T-helper 17 cell (primary cell): ENCODE measurements at places on chromosomes 4 and X.

GRCh38 chr4:159107203-159107925 lies 4.5 kb downstream of the RAPGEF2 start:
- DNase-seq, result no peak

DNA sequence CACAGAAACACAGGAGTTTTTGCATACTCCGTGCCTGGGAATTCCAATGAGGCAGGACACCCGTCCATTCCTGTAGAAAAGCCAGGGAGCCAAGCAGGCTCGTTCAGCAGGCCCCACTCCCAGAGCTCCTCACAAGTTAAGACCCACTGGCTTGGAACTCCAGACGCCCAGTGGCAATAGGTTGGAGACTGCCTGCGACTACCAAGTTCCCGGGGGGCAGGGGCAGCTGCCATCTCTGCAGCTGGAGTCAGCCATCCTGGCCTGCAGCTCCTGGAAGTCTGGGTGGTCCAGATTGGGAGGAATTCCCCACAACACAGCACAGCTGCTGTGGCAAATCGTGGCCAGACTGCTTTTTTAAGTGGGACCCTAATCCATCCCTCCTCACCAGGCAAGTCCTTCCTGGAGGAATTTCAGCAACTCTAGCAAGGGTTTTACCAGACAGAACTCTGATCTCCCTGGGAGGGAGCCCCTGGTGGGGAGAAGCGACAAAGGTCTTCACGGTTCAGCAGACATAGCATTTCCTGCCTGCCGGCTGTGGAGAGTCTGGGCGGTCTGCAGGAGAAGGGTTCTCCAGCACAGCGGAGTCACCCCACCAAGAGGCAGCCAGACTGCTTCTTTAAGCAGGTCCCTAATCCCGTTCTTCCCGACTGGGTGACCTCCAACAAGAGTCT lies 231.9 kb downstream of the STPG2 start:
- DNase-seq, result no peak

DNA sequence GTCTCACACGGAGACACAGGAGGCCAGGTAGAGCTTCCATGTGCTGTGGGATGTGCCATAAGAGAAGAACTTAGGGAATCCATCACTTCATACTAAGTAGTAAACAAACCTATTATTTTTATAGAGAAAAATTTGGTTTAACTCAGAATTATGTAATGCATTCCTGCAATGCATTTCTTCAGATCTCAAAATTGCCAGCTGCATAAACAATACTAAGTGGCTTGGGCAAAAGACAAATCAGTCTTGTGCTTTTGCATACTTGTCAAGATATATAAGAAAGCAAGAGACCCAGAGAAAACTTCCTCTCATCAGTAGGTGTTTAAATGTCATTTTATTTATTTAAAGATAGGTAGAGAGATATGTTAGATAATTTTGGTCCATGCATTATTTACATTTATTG lies 382.1 kb upstream of the CTSO start:
- DNase-seq, result no peak

- no peak for DNase-seq
Measured at GRCh38 chrX:14676431-14676830, 147.1 kb downstream of the GLRA2 start.

DNA sequence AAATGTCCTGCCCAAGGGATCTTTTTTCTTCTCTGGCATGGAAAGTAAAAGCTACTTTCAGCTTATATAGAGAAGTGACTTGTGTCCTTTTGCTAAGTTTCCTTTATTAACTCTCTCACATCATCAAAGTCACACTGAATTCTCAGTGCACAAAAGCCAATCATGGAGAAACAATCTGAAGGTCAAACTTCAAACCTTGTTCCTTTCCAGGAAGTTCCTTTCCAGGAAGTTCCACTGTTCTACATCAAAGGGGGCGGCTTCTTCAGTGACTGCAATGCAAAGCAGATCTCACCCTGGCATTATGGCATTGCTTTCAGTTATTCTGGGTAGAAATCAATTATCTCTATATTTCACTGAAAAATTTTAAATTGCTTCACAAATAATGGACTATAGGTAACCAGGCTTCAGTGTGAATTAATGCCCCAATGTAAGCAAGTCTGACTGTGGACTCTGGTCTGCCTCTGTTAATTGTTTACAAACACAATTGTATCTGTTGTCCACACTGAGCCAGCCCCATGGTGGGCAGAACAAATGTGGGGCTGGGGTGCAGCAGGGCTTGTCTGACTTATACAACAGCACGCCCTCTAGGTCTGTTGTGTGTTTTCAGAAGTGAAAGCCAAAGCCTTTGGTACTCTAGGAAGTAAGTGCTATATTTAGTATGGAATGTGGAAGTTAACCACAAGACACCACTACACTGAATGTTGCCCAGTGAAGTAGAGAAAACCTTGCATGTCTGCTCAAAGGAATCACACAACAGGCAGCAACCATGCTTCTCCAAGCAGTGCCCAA lies 98.8 kb downstream of the CDS1 start:
- DNase-seq, result no peak

GRCh38 chr4:53185869-53186585 lies 179.8 kb downstream of the SCFD2 start:
- no peak for DNase-seq

- DNase-seq, result no peak
Measured at GRCh38 chr4:108466936-108467902, 153.2 kb upstream of the RPL34 start.

DNA sequence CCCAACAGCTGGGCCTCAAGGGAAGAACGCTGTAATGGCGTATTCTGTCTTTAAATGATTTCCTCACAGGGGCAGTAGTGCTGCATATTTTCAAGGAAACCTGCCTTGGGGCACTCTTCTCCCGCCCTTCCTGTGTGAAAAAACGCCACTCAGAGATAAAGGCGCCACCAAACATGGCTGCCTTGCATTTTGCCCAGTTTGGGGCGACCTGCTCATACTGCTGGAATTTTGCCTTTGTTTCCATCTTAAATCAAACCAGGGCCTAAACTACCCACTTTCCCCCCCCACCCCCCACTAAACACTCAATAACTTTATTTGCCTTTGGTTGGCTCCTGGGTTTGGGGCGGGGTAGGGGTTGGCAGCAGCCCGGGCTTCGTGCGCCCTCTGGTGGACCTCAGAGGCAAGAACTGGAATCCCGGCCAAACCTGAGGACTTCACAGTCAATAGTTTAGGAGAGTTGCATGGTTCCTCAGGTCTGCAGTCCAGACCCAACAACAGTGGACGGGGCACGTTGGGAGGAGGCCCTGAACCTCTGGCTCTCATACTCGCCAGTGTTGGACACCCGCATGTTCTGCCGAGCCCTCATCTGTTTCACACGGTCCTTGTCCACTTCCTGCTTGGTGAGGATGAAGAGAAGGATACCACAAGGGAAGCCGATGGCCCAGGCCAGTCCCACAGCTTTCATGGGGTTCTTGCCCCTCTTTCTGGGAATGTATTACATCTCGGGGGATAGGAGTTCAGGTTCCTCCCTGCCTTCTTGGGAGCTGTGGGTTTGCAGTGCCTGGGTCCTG lies 220.1 kb upstream of the STK26 start:
- DNase-seq, result no peak

- no peak for DNase-seq
Measured at GRCh38 chr4:176230836-176231235, 35.5 kb upstream of the SPATA4 start.

DNA sequence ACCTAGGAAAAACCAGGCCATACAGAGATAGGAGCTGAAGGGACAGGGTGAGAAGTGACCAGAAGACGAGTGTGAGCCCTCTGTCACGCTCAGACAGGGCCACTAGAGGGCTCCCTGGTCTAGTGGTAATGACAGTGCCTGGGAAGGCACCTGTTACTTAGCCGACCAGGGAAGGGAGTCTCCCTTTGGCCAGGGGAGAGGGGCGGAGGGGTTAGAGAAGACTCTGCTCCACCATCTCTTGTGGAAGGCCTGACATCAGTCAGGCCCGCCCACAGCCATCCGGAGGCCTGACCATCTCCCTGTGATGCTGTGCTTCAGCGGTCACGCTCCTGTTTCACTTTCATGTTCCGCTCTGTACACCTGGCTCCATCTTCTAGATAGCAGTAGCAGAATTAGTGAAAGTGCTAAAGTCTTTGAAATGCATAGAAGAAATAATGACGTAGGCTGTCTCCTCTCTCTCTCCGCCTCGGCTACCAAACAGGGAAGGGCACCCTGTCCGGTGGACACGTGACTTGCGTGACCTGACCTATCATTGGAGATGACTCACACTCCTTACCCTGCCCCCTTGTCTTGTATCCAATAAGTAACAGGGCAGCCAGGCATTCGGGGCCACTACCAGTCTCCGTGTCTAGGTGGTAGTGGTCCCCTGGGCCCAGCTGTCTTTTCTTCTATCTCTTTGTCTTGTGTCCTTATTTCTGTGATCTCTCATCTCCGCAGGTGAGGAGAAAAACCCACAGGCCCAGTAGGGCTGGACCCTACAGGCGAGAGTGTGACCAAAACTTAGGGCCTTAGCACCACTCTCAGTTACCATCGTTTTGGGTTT lies 26.7 kb downstream of the HTT-AS start:
- peak; percentile 58 for DNase-seq

- no peak for DNase-seq
Measured at GRCh38 chr4:12844141-12844540, 640.0 kb downstream of the RAB28 start.

DNA sequence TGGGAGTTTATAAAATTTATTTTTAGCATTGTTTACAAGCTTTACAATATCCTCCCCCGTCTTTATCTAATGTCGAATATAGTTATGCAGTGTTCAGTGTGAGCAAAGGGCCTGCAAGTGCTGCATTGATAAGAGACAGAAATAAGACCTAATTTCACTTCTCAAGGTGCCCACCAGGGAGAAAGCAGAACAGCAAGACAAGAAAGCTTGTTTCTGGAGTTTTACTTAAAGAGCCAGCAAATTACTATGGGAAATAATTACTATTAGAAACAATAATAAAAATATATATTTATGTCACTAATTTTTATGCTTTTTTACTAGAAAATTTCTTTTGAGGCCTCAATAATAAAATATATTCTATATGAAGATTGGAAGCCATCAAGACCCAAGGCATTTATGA lies 2677.7 kb downstream of the ARAP2 start:
- DNase-seq, result no peak

GRCh38 chrX:72126539-72127140 lies 5.1 kb downstream of the RTL5 start:
- peak; percentile 75 for DNase-seq

GRCh38 chrX:100677611-100678181 lies 33.7 kb downstream of the SRPX2 start:
- no peak for DNase-seq

GRCh38 chrX:105564501-105564900 lies 257.8 kb upstream of the NRK start:
- no peak for DNase-seq

DNA sequence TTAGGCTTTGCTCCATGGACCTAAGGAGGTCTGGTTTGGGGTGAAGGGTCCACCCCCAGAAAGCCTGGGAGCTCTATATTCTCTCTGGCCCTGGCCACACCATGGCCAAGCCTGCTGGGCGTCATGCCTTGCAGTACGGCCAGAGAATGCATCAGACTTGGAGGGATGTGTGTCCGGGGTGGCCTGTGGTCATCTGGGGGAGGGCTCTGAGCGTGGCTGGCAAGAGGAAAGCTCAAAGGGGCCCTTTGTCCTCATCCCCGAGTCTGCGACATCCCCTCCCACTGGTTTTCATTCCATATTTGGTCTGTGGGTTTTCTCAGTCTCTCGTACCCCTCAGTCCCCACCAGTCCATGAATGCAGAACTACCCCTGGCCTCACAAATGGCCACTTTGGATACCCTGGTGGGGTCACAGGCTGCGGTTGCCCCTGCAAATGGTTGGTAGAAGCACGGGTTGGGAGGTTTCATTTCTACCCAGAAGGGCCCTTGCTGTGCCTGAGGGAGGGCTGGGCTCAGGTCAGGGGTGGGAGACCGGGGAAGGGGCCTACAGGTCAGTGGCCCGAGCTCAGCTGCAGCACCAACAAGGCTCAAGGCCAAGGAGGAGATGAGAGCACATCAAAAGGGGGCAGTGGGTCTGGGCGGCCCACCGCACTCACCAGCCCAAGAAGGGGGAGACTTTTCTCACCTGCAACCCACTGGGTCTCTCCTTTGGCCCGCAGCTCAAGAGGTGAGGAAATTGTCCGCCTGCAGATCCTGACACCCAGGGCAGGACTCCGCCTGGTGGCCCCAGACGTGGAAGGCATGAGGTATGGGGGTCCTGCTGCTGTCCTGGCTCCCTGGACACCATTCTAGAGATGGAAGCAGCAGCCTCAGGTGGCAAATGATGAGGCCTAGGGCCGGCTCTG lies 30.2 kb downstream of the ZNF185 start:
- DNase-seq, result no peak

- no peak for DNase-seq
Measured at GRCh38 chr4:147118528-147118927, 172.9 kb upstream of the TTC29 start.

GRCh38 chr4:28921886-28922285 lies 1798.3 kb upstream of the PCDH7 start:
- DNase-seq, result no peak

DNA sequence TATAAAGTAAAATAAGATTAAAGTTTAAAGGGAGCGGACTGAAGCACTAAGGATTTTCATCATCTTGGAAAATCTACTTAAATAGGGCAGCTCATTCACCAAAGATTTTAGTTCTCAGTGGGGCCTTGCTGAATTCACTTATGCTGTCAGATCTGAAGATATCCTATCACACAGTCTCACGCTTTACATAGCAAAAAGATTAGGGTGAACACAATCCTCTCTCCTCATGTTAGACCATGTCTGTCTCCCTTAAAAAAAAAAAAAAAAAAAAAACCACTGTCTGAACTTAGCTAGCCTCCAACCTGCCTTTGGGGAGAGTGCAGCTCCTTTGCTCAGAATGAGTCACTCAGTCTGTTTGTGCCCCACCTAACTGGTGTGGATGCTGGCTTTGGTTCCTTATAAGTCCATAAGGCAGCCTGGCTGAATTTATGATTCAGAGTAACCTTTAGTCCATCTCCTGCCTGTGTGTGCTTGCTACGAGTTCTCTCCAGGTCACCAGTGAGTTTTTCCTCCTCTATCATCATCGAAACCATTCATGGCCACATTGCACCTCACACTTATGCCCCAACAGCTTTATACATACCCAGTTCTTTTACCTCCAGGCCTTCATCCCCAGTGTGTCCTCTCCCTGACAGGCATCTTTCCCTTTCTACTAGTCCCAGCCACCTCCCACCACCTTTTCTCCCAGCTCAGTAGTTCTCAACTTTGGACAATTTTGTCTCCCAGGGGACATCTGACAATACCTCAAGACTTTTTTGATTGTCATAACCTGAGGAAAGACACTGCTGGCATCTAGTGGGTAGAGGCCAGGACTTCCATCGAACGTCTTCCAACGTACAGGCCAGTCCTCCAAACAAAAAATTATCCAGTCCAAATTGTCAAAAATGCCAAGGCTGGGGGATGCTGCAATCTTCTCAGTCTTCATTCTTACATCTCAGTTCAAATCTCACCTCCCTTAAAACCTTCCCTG lies 220.7 kb upstream of the EMCN start:
- no peak for DNase-seq

GRCh38 chr4:87865960-87866598 lies 33.3 kb downstream of the MEPE start:
- no peak for DNase-seq

GRCh38 chr4:110452546-110452945 lies 23.4 kb upstream of the ENPEP start:
- no peak for DNase-seq
